ENCODE measurements at places on chromosomes 4 and X.

GRCh38 chr4:8664031-8664805, 71.7 kb downstream of the CPZ start:
- no peak for DNase-seq

DNA sequence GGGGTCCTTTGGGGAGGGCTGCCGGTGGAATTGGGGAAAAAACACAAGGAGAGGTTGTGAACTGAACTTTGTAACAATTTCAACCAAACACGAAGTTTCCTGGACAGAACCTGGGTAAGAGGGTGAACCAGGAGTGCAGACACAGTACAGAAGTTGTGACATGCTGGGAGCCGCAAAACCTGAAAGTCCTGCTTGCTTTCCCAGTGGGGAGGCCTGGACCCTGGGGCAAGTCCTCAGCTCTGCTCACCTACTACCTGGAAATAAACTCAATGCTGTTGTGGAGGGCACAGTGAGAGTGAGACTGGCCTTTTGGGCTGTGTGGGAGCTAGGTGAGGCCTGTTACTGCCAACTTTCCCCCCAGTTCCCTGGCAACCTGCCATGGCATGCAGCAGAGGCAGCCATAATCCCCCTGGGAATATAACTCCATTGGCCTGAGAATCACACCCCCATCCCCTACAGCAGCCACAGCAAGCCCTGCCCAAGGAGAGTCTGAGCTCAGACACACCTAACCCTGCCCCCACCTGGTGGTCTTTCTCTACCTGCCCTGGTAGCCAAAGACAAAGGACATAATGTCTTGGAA, 162.8 kb downstream of the THOC2 start:
- peak; percentile 22 for DNase-seq

DNA sequence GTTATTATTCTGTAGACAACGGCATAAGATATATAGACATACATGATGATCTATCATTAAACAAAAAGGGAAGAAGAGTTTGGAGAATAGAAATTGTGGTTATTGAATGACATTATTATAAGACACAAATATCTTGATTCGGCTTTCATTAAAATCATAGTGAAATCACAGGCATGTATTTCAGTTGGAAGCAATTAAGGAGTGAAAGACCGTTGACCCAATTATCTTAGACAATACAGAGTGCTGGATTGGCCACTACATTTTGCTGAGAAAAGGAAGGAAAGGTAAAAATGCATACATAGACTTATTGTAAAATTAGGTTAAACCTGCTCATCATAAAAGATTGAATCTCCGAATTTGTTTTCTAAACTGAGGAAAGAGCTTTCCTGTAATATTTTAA, 209.8 kb downstream of the KCNIP4 start:
- no peak for DNase-seq

- no peak for DNase-seq
These were observed 1.4 kb downstream of the ANK2 start for GRCh38 chr4:113050837-113051236.

- no peak for DNase-seq
These were observed 58.2 kb upstream of the DKK2 start for GRCh38 chr4:107094332-107094731.

DNA sequence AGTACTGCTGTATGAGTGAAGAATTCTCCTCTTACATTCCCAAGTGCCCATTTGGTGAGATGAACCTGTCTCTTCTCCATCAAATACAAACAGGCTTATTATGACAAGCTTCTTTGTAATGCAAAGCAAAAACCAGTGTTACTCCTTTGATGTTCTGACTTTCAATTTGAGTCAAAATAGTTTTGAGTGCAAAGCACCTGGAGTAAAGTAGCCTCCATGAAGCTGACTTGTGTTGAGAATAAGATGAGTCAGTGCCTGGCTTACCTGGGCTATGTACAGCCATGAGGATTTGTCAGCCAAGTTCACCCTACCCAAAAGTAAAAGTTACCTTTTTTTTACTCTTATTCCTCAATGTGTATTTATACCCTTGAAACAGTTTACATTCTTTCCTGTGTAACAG, 132.5 kb upstream of the FMR1 start:
- no peak for DNase-seq

DNA sequence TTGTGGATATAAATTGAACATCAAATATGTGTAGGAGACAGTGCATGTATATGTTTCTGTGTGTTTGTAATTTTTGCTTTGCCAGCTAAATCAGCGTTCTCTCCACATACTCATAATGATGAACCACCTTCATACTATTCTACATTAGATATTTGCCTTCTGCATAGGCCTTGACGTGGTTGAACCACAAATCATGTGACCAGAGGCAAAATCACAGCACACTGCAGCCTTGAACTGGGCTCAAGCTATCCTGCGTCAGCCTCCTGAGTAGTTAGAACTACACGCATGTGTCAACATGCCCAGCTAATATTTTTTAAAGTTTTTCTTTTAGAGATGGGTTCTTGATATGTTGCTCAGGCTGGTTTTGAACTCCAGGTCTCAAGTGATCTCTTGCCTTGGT, 9.5 kb downstream of the UBQLN2 start:
- no peak for DNase-seq

DNA sequence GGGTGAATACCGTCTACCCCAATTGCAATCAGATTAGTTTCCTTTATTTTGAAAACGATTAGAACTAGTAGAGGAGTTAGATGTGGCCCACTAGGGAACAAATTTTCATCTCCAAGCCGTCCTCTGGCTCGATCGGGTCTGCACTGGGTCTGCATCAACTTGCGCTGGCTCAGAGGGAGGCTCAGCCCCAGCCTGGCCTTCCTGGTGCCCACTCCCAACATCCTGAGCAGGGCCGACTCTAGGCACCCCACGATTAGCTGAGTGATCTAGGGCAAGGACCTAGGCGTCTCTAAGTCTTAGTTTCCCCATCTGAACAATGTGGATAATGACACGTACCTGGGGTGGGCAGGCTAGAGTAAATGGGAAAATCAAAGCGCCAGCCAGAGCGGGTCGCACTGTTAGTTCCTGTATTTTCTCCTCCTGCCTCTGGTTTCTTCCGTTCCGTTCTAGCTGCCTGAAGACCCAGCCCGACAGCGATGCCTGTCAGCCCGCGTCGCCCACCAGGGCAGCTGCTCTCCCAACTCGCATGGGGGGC, 7.7 kb upstream of the HAND2 start:
- DNase-seq = peak; percentile 34

GRCh38 chr4:183808097-183808456, 97.0 kb upstream of the STOX2 start:
- no peak for DNase-seq

GRCh38 chr4:26583538-26583864, 383 bp upstream of the TBC1D19 start:
- DNase-seq = no peak

- no peak for DNase-seq
These were observed 11.1 kb upstream of the NAT8L start for GRCh38 chr4:2047781-2048581.

DNA sequence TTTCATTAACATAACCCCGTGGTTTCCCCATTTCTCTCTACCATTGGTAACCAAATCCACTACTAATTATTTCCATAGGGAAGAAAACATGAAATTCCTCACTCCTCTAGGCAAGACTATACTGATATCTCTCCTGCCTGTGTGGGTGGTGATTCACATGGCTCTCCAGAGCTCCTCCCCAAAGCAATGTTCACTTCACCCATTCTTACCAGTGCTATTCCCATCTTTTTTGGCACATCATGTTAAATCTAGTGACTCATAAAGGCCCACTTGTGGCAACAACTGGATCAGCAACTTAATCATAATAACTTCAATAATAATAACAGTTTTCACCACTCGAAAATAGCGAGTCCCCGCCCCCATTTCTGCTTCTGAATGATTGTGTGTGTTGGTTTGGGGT, 6.1 kb upstream of the HCCS start:
- DNase-seq = no peak

DNA sequence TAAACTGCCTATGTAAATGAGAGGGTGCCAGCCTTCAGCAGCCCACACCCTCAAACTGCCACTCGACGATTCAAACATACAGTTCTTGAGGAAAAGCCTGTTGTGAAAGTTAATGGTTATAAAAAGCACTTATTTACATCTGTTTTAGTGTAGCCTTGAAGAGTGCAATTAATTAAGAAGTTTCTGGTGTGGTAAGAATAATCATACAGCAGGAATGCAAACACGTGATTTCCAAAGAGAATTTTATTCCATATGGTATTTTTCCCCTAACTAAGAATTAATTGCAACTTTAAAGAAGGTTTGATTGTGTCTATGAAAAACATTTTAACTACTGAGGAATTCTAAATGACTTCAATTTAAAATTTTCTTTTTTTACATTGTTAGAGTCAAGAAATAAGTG, 176.3 kb upstream of the PITX2 start:
- DNase-seq = no peak

- no peak for DNase-seq
These were observed 407.9 kb downstream of the IL15 start for GRCh38 chr4:142044271-142044670.

DNA sequence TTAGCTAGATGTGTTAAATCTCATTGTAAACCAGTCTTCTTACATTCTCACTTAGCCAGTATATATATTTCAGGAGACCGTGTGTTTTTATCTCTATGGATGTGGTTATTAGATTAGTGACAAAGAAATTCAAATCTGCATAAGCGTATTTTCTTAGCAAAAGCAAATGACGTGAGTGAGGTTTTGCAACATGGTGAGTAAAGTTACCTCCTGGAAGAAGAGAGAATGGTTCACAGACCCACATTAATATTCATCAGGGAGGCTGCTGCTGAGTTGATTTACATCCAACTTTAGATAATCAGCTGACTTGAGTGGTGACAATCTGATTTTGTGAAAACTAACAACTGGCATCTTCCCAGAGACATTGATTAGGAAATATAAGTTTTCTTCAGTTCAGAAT, 589.9 kb upstream of the GALNT7 start:
- DNase-seq = no peak

GRCh38 chrX:11553594-11553993, 112.1 kb downstream of the ARHGAP6 start:
- DNase-seq = no peak

GRCh38 chr4:13331827-13332226, 152.3 kb downstream of the RAB28 start:
- DNase-seq = no peak

DNA sequence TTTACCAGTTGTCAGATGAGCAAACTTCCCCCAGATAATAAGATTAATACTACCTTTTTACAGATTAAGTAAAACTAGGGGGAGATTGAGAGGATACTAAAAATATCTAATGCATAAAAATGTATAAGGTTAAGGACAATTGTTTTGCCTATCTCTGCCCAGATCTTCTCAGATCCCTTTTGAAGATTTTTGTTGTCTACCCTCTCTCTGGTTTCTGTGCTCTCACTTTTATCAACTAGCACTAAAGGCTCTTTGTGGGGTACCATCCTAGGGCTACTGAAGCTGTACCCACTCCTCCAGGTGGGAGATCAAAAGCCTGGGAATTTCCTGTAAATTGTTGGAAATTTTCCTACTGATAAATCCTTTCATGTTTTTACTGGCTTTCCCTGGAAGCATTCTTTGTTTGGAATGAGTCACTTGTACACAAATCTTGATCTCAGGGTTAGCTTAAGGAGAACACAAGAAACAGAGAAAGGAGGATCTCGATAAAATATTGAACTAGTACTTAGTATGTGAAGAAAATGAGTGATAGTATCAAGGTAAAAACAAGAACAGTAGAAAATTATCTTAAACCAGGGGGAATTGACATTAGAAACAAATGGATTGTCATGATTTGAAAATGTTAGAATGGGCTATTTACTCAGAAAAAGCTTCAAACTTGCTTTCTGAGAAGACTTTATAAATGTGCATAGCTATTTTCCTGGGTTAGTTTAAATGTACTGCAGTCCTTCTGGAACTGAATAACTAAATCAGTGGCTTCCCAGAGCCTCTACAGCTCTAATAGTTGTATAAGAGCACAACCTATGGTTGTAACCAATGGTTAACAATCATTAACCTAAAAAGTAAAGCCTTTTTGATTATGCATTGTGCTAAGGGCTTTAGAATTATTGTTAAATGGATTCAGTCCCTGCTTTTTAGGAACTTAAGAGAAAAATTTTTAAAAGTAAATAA, 679.9 kb upstream of the MAGEB2 start:
- no peak for DNase-seq

DNA sequence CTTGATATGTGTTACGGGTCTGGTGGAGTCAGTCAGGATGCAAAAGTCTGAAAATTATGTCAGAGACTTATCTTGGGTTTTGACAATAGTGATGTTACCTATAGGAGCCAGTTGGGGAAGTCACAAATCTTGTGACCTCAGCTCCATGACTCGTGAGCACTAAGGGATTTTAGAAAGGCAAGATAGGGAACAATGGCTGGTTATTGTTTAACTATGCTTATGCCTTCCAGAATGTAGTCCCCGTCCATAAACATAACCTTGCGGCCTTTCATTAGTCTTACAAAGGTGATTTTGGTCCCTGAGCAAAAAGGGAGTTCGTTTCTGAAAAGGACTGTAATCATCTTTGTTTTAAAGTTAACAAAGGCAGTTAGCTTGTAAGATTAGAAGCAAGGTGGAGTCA, 23.9 kb upstream of the GATB start:
- no peak for DNase-seq

DNA sequence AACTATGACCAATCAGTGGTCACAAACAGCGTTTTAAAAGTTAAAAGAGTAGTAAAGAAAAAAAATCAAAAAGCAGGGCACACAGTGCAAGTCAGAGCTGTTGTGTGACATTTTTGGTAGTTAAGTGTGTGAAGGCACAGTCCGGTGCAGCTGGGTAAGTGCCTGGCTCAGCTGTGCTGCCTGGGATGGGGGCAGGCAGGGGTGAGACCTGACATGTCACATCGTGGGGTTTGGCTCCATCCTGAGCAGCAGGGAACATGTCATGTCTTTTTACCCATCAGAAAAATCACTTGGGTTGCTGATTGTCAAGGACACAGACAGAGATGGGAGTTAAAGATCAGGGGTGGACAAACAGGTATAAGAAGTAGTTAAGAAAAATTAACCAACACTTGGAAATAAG, 125.1 kb downstream of the NSUN7 start:
- no peak for DNase-seq

DNA sequence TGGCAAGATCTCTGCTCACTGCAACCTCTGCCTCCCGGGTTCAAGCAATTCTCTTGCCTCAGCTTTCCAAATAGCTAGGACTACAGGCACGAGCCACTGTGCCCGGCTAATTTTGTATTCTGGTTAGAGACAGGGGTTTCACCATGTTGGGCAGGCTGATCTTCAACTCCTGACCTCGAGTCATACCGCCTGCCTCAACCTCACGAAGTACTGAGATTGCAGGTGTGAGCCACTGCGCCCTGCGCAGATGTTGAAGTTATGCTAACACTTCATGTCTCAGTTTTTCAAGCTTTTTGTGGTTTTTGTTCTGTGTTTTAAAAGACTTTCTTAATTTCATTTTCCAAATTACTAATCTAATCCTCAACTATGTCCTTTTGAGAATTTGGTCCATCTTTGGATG, 154.4 kb upstream of the TLL1 start:
- DNase-seq = no peak

GRCh38 chr4:24979554-24979953, 51.2 kb downstream of the LGI2 start:
- peak; percentile 58 for DNase-seq

- DNase-seq = peak; percentile 20
These were observed at the start of gene CXCL1 for GRCh38 chr4:73869130-73870055. CXCL1 (plus strand) TSS chr4:73869393; CDS start chr4:73869471, 78 bp downstream.

GRCh38 chrX:65697211-65697641, 29.8 kb downstream of the MSN start:
- DNase-seq = peak; percentile 32

GRCh38 chr4:152422817-152423320, 113.0 kb downstream of the FBXW7 start:
- DNase-seq = no peak
